ENCODE measurements at places on chromosomes 2 and 18. TPM values are rescaled to one million over a fixed set of nuclear protein-coding genes. Genes with fewer than 3 reads are reported as not detected.

DNA sequence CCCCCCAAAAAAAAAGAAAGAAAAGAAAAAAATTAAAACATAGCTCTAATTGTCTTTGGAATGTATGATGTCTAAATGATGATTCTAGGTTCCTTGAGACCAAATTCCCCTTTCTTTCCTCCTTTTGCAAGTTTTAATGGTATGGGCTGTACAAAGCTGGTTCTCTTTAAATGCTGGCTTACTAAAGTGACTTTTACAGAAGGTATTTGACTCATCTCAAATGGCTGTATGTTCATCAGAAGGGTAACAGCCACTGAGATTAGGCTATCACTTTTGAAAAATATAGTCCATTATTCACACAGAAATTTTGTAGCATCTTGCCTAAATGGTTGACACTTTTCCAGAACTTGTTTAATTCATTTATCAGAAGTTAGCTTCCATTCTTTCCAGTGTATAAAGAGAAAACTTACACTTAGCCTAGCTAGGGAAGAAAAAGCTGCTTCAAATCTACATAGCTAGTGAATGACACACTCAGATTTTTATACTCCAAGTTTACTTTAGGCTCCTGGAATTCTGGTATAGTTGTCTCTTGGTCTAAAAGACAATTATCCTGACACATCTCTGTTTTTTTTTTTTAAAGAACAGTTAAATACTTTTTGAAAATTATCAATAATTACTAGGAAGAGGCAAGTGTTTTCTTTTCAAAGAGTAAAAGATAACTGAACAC is 622.6 kb downstream of the LRP1B start:
- no peak for DNase-seq

DNA sequence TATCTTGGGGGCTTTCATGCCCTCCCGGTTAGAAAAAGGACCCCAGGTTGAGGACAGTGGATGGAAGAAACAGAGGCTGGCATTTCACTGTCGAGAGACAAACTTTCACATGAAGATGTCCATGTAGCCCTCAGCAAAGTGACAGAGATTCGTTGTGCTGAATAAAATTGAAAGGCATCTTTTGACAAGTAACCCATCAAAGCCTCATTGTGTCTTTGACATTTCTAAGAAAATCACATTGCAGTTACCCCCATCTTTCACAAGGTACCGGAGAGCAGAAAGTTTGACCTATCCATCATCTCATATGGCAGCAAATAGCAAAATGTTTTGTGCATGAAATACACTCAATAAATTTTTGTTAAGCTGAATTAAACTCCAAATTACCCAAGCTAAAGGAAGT is 2.0 kb upstream of the MBP start:
- DNase-seq: no peak

GRCh38 chr2:209424199-209424701 is 403 bp downstream of the MAP2 start:
- no peak for DNase-seq

DNA sequence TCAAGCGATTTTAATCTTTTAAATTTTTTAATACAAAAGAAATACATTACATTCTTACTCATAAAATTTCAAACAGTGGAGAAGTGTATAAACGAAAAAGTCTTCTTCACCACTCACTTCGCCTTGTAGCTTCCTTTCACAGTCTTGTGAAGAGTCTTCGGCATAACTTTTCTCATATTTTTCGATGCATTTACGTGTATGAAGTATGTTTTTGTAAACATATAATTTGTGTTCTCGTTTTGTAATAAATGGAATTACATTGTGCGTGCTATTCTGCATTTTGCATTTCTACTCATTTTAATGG is 1.1 kb downstream of the SP140L start:
- DNase-seq: no peak

DNA sequence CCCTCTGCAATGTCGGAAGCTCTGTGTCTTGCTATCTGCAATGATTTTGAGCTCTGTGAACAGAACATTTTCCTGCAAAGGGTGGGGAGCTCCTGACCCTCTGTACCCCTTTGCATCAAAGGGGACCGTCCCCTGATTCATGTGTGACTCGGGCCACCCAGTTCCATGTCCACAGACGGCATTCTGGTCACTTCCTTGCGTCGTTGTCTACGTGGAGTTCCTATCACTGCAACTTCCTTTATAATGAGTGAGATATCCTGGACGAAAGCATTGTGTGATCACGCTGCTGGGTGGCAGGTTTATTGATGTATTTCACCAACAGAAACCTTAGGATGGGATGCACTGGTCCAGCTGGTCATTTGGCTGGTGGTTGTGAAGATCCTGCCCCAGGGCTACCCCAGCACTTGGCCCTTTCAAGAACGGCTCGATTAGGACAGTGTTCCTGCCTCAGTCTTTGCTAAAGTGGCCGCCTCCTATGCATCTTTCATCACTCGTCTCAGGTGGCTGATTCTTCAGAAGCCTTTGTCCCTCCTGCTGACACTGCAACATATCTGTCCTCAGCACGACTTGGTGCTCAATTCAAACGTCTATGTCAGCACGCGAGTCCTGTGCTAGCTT is 202.7 kb downstream of the ACKR3 start:
- no peak for DNase-seq

- peak; percentile 42 for DNase-seq
Measured at GRCh38 chr2:239544918-239545465, 144.2 kb upstream of the HDAC4 start.

DNA sequence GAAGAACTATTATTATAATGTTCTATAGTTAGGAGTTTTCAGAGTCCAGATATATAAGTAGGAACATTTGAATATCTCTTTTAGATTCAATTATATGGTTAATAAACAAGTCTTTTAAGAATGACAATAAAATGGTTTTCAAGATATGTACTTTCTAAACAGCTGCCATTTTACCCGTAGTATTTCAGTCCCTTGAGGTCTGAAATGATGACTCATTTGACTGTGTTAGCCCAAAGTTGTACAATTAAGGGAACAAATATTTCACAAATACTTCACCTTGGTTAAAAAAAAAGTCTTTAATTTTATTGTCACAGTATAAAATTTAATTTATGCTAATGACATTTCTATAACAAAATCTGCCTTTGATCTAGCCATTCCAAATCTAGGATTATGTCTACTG is 91.6 kb upstream of the TANK start:
- no peak for DNase-seq

DNA sequence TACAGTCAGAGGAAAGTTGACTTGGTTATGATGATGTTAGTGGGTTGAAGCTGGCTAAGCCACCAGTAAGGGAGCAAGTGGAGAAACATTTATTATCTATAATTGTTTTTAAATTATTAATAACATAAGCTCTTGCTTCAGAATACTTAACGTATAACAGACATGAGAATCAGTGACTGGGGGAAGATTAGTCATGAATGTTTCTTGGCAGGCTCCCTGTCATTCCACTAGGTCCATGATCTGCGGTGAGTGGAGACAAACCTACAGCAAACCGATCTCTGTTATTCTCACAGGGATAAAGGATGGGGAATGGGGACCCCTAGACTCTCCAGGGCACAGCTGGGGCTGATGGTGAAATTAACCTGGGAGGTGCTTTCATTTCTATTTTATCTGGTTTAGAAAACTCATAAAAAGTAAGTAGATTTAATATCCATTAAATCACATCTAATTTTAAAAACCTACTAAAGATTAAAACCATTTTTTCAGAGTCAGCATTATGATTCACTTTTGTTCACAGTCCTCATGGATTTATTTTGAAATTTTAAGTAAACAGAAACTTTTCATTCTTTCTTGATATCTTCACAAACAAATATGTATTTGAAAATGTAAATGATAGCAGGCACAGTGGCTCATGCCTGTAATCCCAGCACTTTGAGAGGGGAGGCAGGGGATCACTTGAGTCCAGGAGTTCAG is 420.3 kb downstream of the PTPRM start:
- no peak for DNase-seq

Gene LYPD1
- total RNA-seq: not detected

Gene UCN
- total RNA-seq: 1.7 TPM

Gene MITD1
- total RNA-seq: 58.7 TPM

Gene LYG2
- total RNA-seq: not detected

Gene RUFY4
- not detected for total RNA-seq

Gene ST8SIA5
- total RNA-seq: not detected

Gene KANSL3
- total RNA-seq: 42.2 TPM
